NCI-H2029 treated with DMSO at 0.1 percent for 48 hours (cell line): ENCODE measurements at places on chromosomes 16 and 17.

- DNase-seq, result no peak
These were observed 7.8 kb downstream of the CLCN7 start for GRCh38 chr16:1466968-1467521.

GRCh38 chr17:29565643-29566472, 979 bp downstream of the ABHD15 start:
- peak; percentile 54 for DNase-seq

GRCh38 chr17:47352848-47353247, 29.1 kb downstream of the EFCAB13 start:
- DNase-seq, result no peak

GRCh38 chr16:57127037-57127763, 34.8 kb downstream of the CPNE2 start:
- no peak for DNase-seq

- DNase-seq, result no peak
These were observed 607.5 kb downstream of the TOX3 start for GRCh38 chr16:51939378-51939871.

DNA sequence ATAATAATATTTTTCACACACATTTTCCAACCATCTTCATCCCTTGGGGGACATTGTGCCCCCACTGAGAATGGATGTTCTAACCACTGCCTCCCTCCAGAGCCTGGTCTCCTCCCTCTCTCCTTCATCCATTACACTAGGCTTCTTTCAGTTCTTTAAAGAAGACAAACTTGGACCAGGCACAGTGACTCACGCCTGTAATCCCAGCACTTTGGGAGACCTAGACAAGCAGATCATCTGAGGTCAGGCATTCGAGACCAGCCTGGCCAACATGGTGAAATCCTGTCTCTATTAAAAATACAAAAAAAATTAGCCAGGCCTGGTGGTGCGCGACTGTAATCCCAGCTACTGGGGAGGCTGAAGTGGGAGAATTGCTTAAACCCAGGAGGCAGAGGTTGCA, 6.5 kb downstream of the ALOX15 start:
- DNase-seq, result no peak

- no peak for DNase-seq
These were observed 25.1 kb downstream of the FA2H start for GRCh38 chr16:74749291-74750055.

GRCh38 chr17:76296889-76297288, 11.2 kb downstream of the QRICH2 start:
- DNase-seq, result no peak
